Dermis microvascular lymphatic vessel endothelial cell (primary cell): ENCODE measurements at places on chromosomes 4 and X.

DNA sequence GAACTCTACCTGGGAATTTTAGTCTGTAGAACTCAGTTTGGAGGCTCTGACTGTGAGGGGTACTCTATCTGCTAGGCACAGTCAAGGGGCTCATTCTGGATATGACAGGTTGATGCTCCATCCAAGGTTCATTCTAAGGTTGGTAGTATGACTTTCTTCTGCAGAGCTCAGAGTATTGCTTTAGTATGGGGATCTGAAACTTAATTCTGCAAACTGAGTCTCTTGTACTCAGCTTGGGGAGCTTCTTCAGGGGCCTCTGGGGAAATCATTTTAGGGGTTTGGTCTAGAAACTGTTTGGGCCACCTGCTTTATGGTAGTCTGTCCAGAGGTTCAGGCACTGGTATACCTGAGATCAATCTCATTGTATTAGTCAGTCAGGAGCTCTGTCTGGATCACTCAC is 9.7 kb upstream of the TSR2 start:
- no peak for DNase-seq

DNA sequence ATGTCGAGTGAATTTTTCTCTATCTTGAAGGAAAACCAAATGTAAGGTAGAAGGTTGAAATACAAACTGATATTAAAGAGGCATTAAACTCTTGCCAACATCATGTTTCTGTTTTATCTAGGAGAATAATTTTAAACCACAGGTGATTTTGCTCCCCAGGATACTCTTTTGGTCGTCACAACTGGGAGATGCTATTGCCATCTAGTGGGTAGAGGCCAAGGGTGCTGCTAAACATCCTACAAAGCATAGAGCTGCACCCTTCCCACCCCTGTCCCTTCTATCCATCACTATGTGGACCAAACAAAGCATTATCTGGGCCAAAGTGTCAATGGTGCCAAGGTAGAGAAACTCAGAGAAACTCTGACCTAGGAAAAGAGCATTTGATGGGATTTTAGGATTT is 154.6 kb upstream of the MAGEB2 start:
- peak; percentile 0 for DNase-seq

DNA sequence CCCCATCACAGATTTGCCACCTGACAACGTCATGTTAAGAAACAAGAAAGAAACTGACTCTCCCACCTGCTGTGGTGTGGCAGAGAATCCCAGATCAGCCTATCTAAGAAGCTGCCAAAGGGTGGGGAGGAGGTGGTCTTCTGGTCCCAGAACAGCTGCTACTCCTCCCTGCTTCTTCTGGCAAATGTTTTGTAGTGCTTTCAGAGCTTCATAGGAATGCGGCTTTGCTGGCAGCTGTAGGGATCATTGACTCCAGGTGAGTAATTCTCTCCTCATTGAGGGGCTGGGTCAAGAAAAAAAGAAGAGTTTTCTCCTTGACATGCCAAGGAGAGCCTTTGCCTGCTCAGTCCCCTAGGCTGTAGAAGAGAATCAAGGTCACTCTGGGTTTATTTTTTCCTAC is 23.3 kb downstream of the NRK start:
- DNase-seq, result no peak

DNA sequence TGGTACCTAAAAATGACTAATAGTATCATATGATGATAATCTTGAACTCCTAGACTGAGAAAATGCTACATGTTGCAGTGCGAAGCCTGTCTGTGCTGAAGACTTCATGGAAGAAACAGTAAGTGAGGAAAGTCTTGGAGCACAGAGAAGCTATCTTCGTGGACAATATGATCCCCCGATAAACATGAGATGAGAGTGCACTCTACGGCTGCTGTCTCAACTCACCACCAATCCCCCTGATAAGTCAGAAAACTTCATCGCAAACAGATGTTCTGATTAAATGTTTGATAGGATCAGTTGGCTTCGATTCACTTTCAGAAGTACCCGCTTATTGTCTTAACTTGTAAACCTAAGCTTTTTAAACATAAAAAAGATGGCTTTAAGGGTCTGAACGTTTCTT is 130.2 kb downstream of the ELOVL6 start:
- no peak for DNase-seq

DNA sequence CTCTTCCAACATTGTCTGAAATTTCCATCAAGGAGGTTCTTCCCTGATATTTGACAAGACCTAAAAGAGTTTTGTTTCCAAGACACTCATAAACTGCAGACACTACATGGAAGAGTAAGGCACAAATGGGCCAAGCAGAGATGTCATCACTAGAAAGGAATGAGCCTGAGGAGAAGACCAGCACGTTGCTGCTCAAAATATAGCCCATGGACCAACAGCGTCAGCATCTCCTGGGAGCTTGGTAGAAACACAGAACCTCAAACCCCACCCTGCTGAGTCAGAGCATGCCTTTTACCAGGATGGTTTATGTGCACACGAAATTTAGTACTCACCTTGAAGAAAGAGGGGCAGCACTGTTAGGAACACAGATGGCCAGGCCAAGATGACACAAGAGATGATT is 128.7 kb upstream of the MID1 start:
- no peak for DNase-seq

DNA sequence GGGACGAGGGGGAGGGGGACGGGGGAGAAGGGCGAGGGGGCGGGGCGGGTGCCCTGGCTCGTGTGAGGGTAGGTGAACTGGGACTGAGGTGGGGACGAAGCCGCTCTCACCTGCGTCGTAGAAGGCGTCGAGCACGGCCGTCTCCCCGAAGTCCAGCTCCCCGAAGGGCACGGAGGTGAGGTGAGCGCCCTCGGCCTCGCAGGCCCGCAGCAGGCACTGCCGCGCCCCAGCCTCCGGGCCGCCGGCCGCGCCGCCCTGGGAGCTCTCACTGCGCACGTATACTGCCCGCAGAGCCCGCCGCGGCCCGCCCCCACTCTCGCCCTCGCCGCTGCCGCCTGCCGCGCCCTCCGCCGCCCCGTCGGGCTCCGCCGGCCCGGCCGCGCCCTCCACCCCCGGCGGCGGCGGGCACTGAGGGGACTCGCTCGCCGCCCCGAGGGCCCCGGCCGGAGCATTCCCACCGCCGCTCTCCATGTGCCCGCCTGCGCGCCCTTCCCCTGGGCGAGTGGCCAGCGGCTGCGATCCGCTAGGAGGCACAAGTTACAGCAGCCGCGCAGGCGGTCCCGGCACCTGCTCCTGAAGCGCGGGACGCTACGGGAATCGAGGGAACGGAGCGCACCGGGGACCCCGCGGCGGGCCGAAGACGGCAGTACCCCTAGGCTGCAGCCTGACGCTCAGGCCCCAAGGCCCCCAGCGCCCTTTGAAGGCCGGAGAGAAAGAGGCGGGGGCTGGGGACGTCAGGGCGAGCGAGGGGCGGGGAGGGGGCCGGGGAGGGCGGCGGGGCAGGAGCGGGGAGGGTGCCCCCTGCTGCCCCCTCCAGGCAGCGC is at the start of gene MAP3K15:
TSS of gene MAP3K15 (minus strand) at position 718 of the 824 bp plus-strand sequence. CDS start at position 471, 247 bp downstream.
- no peak for DNase-seq

DNA sequence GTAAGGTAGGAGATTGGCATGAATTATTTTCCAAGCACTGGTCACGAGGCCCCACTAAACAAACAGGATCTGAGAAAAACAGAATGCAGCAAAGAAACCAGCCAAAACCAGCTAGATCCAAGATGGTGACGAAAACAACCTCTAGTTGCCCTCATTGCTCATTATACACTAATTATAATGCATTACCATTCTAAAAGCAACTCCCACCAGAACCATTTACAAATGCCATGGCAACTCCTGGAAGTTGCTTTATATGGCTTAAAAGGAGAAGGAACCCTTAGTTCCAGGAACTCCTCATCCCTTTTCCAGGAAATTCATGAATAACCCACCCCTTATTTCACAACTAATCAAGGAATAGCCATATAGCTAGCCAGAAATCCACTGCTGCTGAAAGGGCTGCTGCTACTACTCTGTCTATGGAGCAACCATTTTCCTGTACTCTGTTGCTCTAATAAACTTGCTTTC is 69.3 kb downstream of the ABCB7 start:
- DNase-seq, result no peak
